ENCODE measurements at places on chromosomes 5 and 9.

DNA sequence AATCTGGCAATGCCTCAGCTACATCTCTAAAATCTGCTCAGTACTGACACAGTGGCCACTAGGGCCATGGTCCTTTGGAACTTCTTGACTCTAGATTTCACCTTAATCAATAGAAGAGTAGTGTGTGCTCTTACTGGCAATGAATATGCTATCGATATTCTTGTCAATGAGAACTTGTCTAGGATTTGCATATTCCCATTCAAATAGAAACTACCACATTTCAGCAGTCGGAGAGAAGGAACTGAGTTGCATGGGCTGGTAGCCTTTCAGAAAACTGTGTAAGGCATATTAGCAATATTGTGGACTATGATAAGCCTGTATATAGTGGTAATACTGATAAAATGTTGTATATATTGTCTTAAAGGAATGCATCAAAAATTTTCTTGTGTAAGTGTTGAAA lies 45.3 kb upstream of the NAA35 start:
- no peak for DNase-seq

DNA sequence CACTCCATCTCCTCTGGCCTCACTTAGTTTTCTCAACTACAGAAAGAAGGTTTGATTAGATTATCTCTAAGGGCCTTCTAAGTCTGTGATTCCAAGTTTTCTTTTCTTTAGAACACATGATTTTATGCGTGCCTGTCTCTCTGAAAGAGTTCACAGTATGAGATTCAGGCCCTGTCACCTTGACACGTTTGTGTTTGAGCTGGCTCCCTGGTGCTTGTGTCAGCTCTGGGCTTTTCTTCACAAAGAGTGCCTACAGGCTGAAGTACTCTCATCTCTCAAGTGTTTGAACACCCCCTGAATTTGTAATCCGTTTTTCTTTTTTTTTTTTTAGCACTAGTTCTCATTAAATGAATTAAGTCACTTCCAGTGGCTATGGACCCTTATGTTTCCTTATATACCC lies 306.9 kb upstream of the C9orf72 start:
- no peak for DNase-seq

- DNase-seq: no peak
These were observed 185.0 kb downstream of the SREK1 start for GRCh38 chr5:66329078-66329477.

DNA sequence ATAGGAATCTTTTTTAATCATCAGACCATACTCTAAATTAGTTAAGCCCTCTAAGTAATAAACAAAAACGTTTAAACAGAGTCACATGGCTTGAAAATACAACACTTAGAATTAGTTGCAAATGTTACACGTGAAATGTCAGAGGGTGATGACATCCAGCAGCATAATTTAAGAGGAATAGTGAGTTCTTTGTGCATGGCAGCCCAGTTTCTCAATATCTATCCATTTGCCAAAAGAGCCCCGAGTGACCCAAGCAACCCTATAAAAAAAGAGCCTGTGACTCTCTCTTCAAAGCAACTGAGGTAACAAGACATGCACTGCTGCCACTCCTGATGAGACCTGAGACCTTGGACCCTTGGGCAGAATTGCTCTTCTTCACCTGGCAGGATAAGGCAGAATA lies 96.9 kb upstream of the RASA1 start:
- DNase-seq: no peak

DNA sequence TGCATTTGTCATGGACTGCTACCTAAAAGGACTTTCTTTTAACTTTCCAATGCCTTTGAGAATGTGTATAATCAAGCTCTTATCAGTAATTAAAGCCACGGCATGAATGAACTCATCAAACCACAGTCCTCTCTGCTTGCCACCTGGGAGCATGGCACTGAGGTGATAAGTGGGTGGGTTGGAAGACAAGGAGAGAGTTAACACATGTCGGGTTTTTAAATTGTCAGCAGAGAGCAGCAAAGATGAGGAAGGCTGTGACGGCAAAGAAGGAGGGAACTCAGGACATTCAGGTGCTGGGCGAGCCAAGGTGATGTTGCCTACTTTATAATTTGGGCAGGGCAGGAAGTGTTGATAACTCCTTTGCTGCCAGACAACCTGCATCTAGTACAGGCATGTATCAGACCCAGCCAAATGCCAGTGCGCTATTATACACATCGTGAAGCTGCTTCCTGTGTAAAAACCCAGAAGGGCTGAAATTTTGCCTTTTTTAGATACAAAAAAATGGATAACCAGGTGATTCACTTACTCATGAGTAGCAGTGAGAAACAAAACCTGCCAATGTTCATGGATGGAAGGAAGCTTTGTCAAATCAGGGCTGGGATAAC lies 269.1 kb downstream of the KIF4B start:
- no peak for DNase-seq

GRCh38 chr5:154722936-154723335 lies 32.2 kb upstream of the LARP1 start:
- DNase-seq: no peak

- DNase-seq: no peak
These were observed 188.6 kb upstream of the ZNF608 start for GRCh38 chr5:124935065-124935464.

- no peak for DNase-seq
These were observed 38.6 kb downstream of the HMGCS1 start for GRCh38 chr5:43274435-43275114.

DNA sequence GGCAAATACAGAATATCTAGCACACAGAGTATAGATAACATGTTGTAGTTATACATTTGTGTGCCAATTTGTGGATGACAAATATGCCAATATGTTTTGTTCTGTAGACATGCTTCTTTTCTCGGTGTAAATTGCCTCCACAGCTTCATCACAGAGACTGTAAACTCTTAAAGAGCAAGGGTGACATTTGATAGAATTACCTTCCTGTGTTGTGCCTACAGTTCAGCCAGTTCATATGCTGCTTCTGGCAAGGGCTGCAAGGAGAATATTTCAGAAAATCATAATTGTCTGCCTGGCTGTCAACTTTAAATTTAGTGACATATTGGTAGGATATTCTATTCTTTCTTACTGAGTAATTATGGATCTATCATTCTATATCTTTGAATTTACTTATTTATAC lies 155.1 kb downstream of the MAT2B start:
- DNase-seq: no peak

DNA sequence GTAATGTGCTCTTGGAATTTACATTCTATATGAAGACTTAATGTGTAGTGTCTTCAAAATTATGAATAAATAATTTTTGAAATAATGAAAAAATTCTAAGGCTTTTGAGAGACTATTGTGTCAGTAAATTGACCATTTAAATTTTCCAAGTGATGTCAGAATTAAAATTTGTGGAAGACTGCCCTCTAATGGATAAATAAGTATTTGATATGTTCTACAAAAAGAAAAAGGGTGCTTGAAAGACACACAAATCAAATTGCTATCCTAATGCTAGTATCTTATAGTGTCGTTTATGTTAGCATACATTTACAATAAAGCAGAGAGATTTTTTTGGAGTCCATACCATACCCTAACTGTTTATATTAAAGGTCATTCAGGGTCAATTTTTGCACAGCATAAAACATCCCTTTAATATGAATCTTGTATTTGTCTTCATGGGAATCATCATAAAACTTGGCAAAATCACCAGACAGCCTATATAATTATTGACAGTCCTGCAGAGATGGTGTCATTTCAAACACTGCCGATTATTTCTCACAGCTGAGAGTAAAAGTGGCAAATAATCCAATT lies 120.8 kb upstream of the SLC27A6 start:
- no peak for DNase-seq

- DNase-seq: no peak
These were observed 43.3 kb upstream of the ALDOB start for GRCh38 chr9:101478906-101479305.

- DNase-seq: no peak
These were observed 121.7 kb upstream of the SEMA6A start for GRCh38 chr5:116696366-116696765.

GRCh38 chr5:139822553-139823425 lies 27.2 kb downstream of the PSD2 start:
- no peak for DNase-seq

- no peak for DNase-seq
These were observed 280.7 kb downstream of the KCTD16 start for GRCh38 chr5:144451187-144451973.

DNA sequence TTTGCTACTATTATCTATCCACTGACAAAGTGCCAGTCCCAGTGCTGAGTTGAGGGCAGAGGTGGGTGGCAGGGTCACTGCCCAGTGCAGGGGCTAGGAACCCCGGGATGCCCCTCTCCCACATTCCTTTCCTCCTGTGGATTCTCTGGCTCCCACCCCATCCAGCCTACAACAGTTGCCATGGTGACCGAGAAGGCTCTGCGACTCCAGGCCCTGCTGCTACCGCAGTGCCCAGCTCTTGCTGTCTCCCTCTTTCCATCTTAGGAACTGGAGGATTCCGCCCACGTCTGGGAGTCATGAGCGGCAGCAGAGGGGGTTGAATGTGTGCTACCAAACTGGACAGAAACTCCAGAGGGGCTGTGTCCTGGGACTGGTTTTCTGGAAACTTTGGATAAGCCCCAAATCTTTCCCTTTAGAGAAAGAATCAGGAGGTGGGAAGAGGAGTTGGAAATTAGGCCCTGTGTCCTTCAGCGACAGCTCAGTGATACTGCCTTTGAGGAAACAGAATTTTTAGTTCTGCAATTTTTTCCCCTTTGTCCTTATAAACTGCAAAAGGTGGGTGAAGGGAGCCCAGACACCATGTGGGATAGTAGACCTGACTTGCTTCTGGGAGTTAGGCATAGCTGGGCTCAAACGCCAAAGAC lies 20.7 kb upstream of the C5orf47 start:
- no peak for DNase-seq

DNA sequence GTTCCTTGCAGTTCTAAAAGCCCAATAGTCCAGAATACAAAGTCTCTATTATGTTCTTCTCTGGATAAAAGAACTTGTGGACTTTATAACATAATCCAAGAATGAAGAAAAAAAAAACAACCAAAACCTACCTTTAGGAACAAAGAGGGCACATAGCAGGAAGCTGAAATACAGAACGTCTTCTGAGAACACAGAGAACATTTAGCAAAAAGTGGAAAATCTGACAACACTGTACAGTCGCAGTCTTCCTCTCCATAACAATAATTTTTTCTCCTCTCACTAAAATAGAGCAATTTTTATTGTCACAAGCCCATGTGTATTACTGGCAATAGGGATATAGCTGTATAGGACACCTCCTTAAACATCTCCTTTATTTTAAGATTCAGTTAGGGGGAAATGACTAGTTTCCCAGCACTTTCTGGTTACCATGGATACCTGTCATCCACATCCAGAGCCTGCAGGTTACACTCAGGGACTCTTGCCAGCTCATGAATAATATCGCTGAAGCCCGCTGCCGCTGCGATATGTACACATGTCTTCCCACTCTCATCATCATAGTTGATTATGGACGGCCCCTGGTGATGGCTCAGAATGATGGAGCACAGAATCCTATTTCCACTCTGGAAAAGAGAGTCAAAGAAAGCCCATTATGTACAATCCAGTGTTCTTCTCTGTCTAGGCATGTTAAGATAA lies 106.5 kb downstream of the ANKRD55 start:
- no peak for DNase-seq

DNA sequence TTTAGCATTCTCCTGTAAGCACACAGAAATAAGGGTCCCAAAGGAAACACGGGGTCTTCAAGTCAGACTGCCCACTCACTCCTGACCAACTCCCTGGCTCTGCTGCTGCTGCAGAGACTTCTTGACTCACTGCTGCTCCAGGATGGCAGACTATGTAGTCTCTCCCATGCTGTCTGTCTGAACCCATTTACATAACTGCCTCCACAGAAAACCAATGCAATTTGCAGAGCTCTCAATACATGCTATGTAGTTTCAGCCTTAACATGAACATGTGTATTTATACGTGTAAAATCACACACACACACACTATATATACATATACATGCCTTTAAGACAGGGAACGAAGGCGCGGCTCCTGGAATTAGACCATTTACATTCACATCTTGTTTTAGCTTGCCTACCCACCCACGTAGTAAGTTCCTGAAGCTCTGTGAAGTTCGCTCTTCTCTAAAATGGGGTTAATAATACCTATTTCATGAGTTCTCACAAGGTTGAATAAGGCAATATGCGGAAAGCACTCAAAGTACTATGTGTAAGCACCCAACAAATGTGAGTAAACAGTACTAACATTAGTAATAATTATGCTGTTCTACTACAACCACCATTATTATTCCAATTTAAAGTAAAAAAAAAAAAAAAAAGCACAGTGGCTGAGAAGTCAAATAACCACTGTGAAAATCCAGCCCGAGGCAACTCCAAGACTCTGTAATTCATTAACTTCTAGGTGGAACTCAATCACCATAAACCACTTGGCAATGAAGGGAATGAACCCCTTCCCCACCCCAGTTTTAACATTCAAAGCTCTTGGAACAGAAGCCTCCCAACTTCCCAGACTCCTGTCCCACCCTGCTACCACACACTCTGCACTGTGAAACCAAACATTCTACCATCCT lies 31.8 kb downstream of the PRELID2 start:
- no peak for DNase-seq

DNA sequence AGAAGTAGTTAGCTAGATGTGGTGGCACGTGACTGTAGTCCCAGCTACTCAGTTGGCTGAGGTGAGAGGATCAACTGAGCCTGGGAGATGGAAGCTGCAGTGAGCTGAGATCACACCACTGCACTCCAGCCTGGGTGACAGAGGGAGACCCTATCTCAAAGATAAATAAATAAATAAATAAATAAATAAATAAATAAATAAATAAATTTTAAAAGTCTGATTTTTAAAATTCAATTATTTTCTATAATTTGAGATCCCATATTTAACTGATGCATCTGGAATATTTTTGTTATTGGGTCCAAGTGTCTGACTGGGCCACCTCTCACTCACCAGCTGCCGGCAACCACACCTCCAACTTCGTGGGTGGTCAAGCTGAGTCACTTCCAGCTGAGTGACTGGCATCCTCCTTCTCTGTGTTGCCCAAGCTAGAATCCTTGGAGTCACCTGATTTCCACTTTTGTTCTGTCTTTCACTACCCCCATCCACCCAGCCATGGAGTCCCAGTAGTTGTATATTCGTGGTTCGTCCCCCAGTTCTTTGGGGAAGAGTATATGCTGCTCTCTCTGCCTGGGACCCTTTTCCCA lies 70.9 kb downstream of the EGFLAM start:
- no peak for DNase-seq

DNA sequence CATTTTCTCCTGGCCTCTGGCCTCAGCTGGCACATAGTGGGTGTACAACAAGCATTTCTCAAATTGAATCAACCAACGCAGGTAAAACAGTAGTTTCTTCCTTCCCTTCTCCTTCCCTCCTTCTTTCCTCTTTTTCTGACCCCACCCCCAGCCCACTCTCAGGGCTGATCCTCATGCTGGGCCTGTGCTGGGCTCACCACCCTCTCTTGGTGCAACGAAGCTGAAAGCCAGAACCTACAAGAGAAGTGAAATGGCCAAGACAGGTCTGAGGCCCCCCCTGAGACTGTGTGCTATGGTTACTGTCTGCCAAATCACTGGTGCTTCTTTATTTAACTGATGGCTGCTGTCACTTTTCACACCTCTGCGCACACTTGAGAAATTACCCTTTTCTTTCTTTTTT lies 53.0 kb upstream of the BOD1 start:
- no peak for DNase-seq

GRCh38 chr5:179114756-179115155 lies 54.6 kb downstream of the ZNF354C start:
- DNase-seq: no peak
